Fibroblast of skin of right quadriceps (primary cell): ENCODE measurements at places on chromosomes 16 and 17.

- DNase-seq = peak; percentile 68
Measured at GRCh38 chr17:41777574-41778188, 8.8 kb downstream of the JUP start.

DNA sequence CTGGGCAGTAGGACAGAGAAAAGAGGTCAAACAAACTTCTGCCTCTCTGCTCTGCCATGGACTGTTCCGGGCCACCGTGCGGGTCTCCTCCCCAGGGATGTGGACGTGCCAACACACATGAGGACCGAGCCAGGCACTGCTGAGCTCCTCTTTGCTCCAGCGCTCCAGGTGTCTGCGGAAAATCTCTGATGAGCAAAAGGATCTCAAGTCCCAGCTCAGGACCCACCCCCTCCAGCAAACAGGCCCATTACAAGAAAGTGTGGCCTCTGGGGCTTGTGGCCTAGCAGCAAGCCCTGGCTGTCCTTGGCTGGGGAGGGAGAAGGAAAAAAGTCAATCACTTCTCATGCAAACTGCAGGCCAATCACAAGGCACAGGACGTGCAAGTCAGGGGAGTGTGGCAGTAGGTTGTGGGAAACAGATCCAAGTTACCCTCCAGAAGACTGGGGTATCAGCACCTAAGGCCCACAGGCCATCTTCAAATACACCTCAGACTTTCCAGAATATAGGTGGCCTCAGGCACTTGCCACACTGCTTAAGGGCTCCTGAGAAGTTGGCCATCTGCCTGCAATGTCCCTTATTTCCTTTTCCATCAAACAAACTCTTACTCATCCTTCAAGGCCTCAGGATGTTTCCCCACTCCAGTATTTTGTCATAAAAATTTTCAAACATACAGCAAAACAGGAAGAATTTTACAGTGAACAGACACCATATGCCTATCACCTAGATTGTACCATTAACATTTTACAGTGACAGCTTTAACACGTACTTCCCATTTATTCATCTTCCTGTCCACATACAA is 36.0 kb upstream of the SREBF1 start:
- DNase-seq = no peak

DNA sequence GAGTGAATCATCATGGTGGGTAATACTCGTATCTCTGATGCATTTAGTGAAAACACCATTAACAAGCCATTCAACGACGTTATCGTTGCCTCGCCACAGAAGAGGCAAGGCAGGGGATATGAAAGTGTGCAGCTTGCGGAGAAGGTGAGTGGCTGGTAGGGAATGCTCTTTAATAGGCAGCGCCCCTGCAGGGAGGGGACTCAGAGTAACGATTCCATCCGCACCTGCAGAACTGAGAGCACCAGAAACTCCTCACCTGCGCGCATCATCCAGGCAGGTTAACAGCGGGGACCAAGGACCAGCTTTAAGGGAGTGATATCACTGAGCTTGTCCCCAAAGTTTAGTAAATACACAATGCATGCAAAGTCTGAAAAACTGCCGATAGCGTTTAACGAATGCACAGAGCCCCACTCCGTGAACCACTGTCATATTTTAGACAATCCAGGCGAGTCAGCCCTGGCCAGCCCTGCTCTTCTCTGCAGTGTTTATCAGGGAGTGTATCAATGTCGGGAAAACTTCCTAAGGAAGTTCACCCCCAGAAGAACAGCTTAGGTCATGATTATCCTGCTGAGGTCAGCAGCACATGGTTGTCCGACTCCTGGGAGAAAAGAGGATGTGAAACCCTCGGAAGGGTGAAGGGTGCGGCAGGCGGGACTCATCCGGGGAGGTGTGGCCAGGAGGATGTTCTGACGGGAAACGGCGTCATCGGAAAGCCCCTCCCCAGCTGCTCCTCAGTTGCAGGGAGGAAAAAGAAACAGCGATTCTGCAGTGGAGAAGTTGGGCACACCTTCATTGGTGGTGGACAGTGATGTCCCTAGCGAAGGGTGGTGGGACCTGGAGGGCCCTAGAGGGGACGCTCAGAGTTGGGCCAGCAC is 68.5 kb upstream of the DNAH17 start:
- peak; percentile 26 for DNase-seq

- peak; percentile 45 for DNase-seq
Measured at GRCh38 chr16:54932737-54933254, 2.1 kb downstream of the IRX5 start.

DNA sequence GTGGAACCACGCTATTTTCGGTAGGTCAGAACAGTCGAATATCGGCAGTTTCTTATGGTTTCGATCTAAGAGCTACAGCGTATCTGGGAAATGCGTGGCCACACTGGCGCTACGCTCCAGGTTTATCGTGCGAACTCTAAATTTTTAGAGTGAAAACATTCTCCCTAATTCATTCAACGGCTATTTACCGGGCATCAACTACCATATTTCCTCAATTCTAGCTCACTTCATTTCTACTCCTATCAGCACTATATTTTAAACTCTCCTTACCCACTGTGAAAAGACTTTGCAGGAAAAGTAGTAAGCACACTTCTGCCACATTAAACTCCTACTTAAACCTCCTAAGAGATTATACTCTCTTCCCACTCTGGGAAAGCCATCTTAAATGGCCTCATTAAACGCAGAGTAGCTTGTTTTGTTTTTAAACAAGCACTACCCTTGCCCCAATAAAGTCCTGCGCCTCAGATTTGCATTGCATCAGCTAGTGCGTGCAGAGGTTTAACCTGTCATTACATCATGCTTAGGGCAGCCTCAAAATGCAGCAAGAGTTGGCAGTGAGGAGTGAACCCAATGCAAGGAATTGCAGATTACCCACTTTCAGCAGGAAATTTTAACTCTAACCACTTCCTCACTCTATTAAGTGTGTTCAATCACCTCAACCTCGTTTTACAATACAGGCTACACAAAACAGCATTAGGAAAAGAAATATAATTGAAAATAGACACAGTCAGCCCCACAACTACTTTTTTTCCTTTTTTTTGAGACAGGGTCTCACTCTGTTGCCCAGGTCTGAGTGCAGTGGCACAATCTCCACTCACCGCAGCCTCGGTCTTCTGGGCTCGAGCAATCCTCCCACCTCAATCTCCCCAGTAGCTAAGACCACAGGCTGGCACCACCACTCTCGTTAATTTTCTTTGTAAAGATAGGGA is 18.8 kb downstream of the SIAH1 start:
- peak; percentile 91 for DNase-seq

DNA sequence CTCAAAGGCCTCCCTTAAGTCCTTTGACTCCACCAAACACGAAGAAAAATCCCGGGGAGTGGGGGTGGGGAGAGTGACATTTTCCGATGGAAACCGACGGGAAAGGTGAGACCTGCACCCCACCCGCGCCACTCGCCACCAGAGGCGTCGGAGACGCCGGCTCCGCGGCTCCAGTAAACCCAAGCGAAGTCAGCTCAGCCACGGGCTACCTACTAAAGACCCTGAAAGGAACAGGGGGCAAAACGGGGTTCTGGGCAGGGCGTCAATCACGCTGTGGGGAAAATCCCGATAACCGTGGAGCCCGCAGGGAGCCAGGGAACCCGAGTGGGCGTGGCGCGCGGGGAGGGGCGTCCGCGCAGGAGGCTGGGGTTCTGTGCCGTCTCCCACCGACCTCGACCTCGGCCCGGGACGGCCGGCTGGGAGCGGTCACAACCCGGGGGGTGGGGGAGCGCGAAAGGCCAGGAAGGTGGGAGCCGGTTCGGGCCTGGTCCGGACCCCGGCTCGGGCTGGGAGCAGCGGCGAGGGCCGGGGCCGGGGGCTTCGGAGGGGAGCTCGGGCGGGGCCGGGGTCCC is 565 bp downstream of the WDR45B start:
- no peak for DNase-seq

DNA sequence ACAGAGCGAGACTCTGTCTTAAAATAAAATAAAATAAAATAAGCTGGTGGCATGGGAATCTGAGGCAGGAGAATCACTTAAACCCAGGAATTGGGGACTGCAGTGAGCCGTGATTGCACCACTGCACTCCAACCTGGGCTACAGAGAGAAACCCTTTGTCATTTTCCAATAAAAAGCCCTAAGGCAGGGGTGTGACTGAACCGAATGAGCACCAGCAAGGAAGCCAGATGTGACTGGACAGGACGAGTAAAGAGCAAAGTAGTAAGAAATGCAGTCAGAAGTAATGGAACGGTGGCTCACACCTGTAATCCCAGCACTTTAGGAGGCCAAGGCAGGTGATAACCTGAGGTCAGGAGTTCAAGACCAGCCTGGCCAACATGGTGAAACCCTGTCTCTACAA is 3.8 kb upstream of the RPL23 start:
- no peak for DNase-seq

DNA sequence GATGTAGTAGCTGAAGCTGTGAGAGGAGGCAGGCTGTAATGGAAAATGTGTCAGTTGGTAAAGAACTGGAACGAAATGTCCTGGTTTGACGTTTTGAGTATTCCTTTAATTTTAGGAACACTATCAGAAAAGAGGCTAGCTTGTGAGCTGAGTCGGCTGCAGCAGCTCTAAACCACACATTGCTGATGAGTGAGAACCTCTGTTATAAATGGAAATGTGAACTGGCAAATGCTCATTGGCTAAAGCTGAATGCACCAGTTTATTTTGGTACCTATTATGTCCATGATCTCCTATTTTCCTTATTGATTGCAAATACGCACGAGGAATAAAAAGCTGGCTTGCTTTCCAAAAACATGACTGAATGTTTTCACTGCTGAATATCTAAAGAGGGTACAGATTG is 11.0 kb upstream of the WIPI1 start:
- DNase-seq = peak; percentile 57

DNA sequence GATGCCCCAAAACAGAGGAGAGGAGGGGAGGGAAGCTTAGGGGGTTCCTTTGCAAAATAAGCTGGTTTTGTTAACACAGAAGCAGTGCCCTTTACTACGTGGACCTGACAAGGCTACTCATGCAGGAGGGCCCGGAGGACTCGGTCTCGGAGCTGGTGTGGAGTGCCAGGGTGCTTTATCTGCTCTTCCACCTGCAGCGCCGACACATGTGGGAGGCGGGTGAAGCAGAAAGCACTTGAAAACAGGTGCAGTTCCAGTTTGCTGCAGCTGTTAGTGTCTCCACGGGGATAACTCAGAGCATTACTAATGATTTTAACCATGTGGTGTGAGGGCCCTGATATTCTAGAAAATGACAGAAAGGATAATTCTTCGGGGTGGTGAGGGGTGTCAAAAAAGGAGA is 35.0 kb upstream of the MNT start:
- DNase-seq = no peak

- no peak for DNase-seq
Measured at GRCh38 chr17:36755586-36755985, 154.2 kb downstream of the MRM1 start.

- DNase-seq = peak; percentile 92
Measured at GRCh38 chr16:1991948-1992703, 2.4 kb downstream of the SYNGR3 start.

DNA sequence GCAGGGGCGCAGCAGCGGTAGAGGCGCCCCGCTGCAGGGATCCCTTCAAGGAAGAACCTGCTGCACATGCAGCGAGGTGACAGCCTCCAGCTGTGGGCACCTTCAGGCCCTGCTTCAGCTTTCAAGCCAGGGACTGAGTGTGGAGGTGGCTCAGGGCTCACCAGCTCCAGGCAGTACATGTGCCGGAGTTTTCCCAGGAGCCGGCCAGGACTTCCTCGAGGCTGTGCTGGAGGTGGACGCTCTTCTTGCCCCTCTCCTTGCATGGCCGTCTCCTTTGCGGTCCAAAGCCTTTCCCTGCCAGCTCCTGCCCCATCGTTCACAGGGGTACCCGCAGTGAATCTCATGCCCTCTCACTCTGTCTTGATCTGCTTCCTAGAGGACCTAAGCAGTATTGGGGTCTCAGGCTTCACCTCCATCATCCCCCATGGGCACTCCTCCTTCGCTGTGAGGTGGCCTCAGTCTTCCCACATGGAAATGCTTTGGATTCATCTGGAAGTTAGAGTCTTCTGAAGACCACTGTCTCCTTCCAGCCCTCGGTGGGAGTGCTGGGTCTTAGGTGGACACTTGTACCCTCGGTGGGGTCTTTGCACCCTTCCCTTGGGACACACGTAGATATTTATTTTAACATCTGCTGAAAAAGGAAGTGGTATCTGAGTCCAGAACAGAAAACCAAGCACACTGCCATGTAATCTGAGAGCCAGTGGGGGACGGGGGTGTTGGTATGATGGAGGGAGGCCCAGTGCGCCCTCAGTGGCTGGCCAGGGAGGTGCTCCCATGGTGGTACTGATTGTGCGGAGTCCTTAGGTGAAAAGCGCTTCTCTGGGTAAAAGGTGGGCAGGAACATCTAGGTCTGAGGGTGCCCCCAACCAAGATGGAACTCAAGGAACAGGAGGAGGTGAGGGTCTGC is 7.0 kb downstream of the XYLT2 start:
- no peak for DNase-seq

DNA sequence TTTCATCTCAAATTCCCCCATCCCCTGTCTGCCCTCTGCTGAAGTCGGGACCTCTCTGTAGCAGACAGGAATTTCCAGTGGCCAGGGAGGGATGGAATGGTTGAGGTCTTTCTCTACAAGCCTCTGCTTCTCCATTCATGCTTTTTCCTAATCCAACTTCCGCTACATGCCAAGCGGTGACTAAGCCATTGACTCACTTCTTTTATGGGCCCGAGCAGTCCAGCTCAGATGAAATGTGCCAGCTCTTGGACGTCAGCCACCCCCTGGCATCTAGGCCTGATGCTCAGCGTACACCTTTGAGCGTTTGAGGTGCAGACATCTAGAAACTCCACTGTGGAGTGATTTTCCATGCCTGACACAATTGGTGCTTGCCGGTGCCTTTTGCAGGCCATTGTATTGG is 40.7 kb upstream of the GPR139 start:
- no peak for DNase-seq

DNA sequence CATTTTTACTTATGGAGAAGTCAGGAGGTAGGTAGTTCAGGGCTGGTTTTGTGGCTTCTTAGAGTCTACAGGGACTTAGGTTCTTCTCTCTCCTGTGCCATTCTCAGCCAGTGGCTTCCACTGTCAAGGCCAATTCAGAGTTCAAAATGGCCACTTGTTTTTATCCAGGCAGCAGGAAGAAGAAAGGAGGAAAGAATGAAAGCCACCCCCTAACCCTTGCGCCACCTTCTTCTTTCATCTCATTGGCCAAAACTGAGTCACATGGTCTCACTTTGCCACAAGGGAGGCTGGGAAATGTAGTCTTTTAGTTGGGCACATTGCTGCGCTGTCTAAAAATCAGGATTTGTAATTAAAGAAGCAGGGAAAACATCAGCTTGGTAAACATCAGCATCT is 60.8 kb upstream of the MED9 start:
- DNase-seq = peak; percentile 79

GRCh38 chr17:15966879-15967248 is 21.9 kb downstream of the ADORA2B start:
- no peak for DNase-seq

GRCh38 chr17:40909351-40909750 is 24.3 kb upstream of the KRT20 start:
- DNase-seq = peak; percentile 98
